ENCODE measurements at places on chromosomes 6 and 20.
A peak's percentile ranks its signal among the peaks of the same experiment; 100 is the strongest.

GRCh38 chr6:35663447-35664235 is 25.1 kb downstream of the FKBP5 start:
- DNase-seq, result no peak

- no peak for DNase-seq
These were observed 198.7 kb upstream of the ASCC3 start for GRCh38 chr6:101079696-101080270.

DNA sequence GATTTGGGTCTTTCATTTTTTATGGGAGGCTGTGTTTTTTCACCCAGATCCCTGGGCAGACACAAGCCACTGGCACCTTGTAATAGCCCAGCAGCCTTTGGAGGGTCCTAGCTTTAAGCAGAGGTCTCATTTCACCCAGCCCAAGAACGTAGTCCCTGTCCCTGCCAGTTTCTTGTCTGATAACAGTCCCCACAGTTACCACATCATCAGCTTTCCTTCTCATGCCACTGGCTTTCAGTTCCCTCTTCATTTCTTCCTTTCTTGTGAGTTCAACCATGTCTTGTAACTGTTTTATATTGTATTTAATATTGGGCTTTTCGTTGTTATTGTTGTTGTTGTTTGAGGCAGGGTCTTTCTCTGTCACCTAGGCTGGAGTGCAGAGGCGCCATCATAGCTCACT is 10.6 kb downstream of the PNPLA1 start:
- DNase-seq, result no peak

DNA sequence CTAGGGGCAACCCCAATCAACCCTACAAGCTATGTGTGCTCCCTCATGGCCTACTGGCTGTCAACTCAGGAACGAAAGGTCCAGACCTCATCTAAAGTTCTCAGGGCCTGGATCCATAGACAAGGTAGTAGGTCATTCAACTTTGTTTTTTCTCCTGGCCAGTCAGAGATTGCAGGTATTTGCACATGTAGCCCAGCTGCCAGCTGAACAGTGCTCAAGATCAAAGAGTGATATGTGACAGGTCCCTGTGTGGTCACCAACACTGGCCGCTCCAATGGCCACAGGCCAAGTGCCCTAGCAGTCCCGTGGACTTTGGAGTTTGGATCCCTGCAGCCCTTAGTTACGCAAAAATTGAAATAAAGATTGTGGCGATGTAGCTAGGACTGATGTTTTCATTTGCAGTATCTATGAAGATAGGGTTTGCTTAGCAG is 60.6 kb upstream of the ATXN1 start:
- no peak for DNase-seq

GRCh38 chr6:158552055-158552795 is 7.7 kb upstream of the TMEM181 start:
- no peak for DNase-seq

GRCh38 chr6:79802657-79803300 is 144.6 kb downstream of the ELOVL4 start:
- DNase-seq, result no peak

DNA sequence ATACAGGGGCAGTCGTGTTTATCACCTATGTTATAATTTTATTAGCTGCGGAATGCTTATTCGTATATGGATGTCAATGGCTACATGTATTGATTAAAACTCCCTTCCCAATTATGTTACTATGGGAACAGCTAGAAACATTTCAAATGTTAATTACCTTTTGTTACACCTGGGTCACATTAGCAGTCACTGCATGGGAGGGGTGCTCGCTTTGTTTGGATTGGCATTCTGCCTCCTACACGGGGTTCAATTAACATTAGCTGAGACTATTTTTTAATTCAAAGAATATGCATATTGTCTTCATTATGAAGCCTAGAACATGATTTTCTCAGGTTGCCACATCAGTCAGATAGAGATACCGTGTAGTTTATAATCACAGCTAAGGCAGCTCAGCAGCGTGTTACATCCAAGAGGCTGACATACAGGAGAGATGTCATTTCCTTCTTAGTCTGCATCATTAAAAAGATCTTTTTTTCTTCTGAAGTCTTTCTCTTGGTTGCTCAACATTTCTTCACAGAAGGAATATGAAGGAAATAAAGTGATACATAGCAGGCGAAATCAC is 76.2 kb upstream of the RPS6KA2 start:
- DNase-seq, result no peak

GRCh38 chr6:139764498-139764986 is 390.1 kb upstream of the CITED2 start:
- peak; percentile 93 for DNase-seq

- DNase-seq, result no peak
These were observed 34.4 kb downstream of the TSBP1 start for GRCh38 chr6:32337186-32337805.

Measured in GM04504 (cell line).